ENCODE measurements at places on chromosomes 1 and 21.

- DNase-seq: peak; percentile 60
These were observed 12.6 kb downstream of the ELF3 start for GRCh38 chr1:202023001-202023433.

GRCh38 chr1:101314244-101314643 lies 77.4 kb downstream of the S1PR1 start:
- no peak for DNase-seq

DNA sequence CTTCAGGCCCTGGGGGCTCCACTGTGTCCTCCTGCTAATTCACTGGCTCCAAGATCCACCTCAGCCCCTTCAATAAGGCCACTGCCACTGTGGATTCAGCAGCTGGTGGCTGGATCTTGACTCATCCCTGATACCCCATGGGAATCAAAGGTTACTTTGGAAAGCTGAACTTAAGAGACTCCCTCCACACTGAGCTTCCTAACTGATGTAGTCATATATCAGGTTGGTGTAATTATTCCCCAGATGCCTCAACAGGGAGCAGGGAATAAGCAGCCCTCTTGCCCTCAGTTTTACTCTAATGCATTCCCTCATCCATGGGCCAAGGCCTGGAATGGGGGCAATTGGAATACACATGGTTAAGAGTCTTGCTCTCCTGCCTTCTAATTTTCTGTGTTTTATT lies 164.6 kb downstream of the FASLG start:
- DNase-seq: no peak

DNA sequence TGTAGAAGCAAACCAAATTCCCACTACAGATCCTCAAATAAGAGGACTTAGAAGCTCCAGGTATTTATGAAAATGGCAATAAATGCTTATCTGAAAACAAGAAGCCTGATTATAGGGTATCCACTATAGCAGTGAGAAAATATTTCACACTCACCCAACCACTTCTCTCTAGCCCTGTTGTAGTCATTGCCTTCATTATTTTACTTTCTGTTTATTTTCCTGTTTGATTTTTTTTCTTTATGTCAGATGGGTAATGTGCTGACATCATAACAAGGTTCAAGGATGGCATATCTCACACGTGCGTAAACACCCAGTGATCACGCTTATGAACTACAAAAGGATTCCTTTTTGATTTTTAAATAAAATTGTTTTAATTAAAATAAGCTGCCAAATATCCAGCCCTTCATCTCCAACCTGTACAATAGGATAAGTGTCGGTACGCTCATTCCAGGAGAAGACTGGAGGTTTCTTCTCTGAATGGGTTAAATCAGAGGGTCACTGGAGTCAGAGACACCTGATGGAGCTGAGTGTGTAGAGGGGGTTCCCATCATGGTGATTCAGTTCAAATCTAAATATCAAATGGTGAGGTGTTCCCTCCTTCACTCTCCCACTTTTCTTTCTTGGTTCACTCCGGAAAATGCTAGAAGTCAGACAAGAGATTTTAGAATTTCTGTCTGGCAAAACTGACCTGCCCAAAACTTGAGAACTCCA lies 8.2 kb upstream of the S1PR1 start:
- DNase-seq: no peak

DNA sequence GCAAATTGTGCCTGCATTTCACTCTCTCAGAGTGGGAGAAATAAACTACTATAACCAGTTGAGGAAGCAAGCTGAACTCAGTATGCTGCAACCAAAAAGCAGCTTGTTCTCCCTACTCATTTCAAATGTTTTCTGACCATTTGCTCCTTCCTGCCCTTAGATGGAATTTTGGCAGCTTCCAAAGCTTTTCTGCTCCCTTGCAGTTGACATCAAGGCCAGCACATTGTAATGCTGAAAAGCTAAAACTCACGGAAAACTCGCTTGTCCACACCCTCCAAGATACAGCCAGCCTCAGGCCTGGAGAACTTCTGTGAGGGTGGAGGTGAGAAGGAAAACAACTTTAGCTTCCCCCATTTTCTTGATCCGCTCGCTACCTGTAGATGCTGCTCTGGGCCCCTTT lies 5.0 kb upstream of the CHML start:
- DNase-seq: no peak

- DNase-seq: no peak
These were observed 489 bp downstream of the CELSR2 start for GRCh38 chr1:109249654-109250401.

DNA sequence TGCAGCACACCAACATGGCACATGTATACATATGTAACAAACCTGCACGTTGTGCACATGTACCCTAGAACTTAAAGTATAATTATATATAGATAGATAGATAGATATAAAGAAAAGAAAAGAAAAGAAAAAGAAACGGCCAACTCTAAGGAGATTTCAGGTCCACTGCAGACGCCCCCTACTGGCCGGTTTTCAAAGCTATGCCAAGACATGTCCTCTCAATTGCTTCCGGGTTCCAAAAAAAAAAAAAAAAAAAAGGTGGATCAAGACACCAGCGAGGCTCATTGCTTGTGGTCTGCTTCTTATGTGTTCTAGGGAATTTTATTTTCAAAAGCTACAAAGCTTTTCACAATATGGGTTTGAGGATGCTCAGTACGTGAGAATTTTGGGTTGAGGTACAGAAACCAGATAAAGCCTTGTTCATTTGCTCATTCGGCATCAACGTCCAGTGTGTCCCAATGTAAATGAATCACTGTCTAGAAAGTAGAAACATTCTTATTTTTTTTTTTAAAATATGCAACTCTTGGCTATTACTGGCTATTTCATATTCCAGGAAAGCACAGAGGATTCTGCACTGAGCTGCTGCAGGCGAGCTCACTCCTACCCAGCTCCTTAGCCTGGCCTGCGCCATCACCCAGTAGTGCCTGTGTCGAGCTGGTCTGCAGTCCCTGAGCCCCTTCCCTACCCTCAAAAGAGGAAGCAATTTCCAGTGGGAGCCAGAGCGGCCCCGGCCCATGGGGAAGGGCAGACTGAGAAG lies 643.0 kb downstream of the KIF26B start:
- no peak for DNase-seq

DNA sequence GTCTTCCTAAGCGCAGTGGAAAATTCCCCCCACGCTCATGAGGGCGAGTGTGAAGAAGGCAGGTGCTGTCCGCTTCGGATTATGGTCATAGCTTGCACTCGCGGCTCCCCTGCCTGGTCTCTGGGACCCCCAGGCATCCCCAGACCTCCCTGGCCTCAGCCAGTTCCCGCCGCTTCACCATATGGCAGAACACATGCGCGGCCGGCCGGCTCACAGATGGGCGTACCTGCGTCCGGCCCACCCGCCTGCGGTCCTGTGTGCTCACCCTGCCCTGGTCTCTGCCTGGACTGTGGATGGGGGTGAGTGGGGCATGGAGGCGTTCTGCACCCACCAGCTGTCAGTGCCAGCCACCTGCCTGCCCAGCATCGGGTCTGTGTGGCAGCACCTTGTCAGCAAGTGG lies 34.1 kb downstream of the PRKCZ start:
- no peak for DNase-seq

DNA sequence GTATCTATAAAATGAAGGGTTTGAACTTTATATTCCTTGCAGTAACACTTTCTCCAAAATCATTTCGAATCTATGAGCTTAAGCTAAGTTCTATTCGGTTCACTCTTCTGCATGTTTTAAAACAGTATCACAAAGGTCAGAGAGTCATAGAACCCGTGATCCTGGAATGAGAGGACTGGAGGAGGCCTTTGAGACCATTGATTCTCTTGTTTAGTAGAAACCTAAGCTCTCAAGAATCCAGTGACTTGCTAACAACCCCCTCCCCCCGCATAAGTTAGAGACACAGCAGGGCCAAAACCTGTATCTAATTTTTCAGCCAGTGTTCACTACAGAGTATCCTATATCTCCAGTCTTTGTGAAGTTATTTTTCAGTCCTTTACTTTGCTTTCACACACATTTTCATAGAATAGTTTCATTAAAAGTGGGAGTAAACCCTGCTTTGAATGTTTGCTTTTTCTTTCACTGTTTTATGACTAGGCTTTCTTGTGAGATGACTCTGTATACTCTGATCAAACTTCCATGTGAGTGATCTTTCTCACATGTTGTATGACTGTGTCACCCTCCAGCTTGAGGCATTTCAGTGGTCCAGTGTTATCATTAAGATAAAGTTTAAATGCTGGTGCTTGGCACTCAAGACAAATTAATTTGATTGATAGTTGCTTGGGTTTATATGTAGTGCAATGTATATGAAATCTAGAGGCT lies 275.4 kb upstream of the SGIP1 start:
- no peak for DNase-seq

DNA sequence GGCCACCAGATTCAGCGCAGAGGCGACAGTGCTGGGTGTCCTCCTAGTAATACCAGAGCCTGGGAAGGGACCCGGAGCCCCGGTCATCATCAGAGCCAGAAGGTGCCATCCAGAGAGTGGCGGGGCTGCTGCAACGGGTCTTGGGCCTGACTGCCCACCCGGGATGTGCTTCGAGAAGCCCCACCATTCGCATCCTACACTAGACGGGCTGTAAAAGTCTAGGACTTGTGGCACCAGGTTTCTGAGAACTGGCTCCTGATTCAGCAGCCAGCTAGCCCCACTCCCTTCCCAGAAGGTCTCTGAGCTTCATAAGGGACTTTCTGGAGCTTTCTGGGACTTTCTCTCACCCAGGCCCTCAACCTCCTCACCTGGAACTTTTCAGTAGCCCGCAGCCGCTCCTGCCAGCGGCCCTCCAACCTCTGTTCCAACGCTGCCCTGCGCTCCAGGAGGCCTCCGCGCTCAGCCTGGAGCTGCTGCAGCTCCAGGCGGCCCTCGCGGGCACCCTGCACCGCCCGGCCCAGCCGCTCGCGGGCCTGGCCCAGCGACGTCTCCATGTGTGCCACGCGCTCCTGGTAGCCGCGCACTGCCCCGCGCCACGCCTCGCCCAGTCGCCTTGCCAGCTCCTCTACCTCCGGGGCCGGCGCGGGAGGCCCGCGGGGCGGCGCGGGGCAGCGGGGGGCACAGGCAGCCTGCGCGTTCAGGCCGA lies 940 bp downstream of the NES start:
- no peak for DNase-seq

GRCh38 chr1:227093309-227093708 lies 153.2 kb downstream of the COQ8A start:
- DNase-seq: no peak

- DNase-seq: peak; percentile 43
These were observed 42.6 kb downstream of the TRAPPC10 start for GRCh38 chr21:44054710-44055109.

DNA sequence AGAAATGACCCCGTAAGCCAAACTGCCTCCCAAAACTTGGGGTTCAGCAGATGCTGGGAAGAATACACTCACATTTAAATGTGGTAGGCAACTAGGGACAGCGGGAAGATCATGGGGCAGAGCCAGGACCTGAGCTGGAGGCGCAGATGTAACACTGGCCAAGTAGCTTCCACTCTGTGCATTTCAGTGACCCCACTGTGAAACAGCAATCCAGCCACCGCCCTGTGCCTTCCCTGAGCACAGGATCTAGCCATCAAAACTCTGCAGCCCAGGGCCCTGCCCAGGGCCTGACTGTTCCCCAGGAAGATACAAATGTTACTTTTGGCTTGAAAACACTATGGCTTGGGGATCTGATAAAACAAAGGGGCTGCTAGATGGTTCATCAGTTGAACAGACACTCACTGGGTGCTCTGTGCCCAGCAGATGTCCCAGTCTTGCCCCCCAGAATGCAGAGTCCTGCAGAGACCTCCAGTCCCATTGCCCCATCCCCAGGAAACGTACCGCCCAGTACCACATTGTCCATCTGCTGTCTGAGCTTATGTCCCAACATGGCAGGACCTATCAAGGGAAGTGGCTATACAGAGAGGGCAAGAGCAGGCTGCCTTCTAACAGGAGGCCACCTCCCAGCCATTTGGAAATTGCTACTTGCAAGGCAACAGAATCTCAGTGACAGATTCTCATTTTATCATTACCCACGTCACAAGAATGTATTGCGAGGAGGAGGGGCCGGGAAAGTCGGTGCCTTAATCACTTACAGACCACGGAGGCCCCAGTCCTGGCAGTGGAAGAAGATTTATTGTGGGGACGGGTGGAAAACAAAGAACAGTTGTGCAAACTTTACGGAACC lies 124.0 kb downstream of the DMRTB1 start:
- DNase-seq: no peak

- no peak for DNase-seq
These were observed 10.2 kb downstream of the CPT2 start for GRCh38 chr1:53206735-53207379.

DNA sequence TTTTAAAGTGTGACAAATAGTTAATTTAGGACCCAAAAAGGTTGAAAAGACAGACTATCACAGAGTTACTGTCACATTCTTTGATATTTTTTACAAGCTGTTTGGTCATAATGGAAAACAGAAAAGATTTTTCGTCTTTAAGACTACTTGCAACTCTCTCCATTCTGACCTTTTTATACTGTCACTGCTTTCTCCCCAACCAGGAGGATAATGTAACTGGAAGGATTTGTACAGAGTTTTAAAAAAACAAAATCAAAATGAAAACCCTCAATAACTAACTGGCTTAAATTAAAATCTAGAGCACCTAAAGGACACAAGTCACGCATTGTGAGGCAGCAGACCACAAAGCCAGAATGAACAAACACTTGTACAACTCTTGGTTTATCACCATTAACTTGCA lies 257.7 kb downstream of the FAF1 start:
- no peak for DNase-seq
